ENCODE measurements at places on chromosomes 11 and 22. TPM values are rescaled to one million over a fixed set of nuclear protein-coding genes. Genes with fewer than 3 reads are reported as not detected.

GRCh38 chr22:37893583-37893983 is 12.5 kb upstream of the MICALL1 start:
- DNase-seq: no peak

The CRYAB gene
- 5,929 TPM for total RNA-seq

The JHY gene
- 5.6 TPM for total RNA-seq

DNA sequence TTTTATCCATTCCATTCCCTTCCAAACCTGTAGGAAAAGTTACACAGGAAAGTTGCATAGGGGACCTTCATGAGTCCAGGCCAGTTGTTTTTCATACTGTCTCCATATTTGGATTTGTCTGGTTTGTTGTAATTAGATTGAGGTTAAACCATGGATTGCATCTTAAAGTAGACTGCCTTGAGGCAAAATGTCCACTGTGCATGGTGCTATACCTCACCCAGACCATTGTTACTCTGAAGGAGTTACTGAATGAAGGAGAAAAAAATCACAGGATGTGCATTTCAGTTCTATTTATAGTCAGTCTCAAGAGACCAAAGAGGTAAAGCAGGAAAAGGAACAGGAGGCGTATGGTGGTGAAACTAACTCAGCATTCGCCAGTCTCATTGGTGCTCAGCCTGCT is 29.6 kb upstream of the L3MBTL2 start:
- DNase-seq: no peak
